ENCODE measurements at places on chromosomes 7 and 10. TPM values are rescaled to one million over a fixed set of nuclear protein-coding genes. Genes with fewer than 3 reads are reported as not detected.

Gene CCDC146
- 1.2 TPM for total RNA-seq

Gene TET1
- total RNA-seq: 5.4 TPM

Gene SMO
- 18.9 TPM for total RNA-seq

Gene CPXM2
- not detected for total RNA-seq

Gene HHEX
- 0.51 TPM for total RNA-seq

Gene AASS
- 21.1 TPM for total RNA-seq

Gene KCP
- total RNA-seq: not detected

Gene GRID2IP
- 0.09 TPM for total RNA-seq

Gene GPRIN2
- total RNA-seq: not detected

Gene LRRC61
- not detected for total RNA-seq

Gene GIMAP1
- not detected for total RNA-seq

Gene PAX4
- not detected for total RNA-seq

Gene PON1
- not detected for total RNA-seq

Gene PPP1R9A
- 0.51 TPM for total RNA-seq

Gene PRSS37
- total RNA-seq: not detected

Gene CPSF4
- total RNA-seq: 32.4 TPM

Gene C10orf105
- total RNA-seq: 0.12 TPM

Gene GPR37
- not detected for total RNA-seq

Gene RHOBTB1
- total RNA-seq: 9.2 TPM

Gene HOXA1
- total RNA-seq: 3.3 TPM

Gene CDK14
- total RNA-seq: 26.5 TPM

Gene RTKN2
- not detected for total RNA-seq

Gene DHTKD1
- total RNA-seq: 9.7 TPM

Gene ITGB8
- 6.0 TPM for total RNA-seq

Gene HTRA1
- 523 TPM for total RNA-seq

Gene ZNF398
- 11.6 TPM for total RNA-seq

Gene HOXA4
- total RNA-seq: not detected

Gene FGFBP3
- 0.12 TPM for total RNA-seq

Gene AGBL3
- 0.58 TPM for total RNA-seq

Gene RALA
- 28.3 TPM for total RNA-seq

Gene ANAPC16
- 53.0 TPM for total RNA-seq

Gene RELN
- under 0.01 TPM for total RNA-seq

Gene EIF5AL1
- total RNA-seq: 0.34 TPM

Gene CYP26C1
- not detected for total RNA-seq

Gene CHCHD2
- total RNA-seq: 339 TPM

Gene OR13A1
- not detected for total RNA-seq

Gene NODAL
- not detected for total RNA-seq

Gene ARMC3
- total RNA-seq: not detected

Gene NPC1L1
- total RNA-seq: not detected

Gene NXPH1
- total RNA-seq: not detected

Gene TAS2R4
- total RNA-seq: 0.09 TPM

Gene ANKRD30A
- total RNA-seq: not detected

Gene TEX47
- not detected for total RNA-seq

Gene CDK6
- 33.2 TPM for total RNA-seq

Gene ACTR3C
- total RNA-seq: 0.09 TPM

Data from pericardium fibroblast (primary cell).